ENCODE measurements at places on chromosomes 11 and 22. TPM values are rescaled to one million over a fixed set of nuclear protein-coding genes. Genes with fewer than 3 reads are reported as not detected.

GRCh38 chr11:130865091-130865773 is 51.0 kb downstream of the SNX19 start:
- DNase-seq = peak; percentile 33

DNA sequence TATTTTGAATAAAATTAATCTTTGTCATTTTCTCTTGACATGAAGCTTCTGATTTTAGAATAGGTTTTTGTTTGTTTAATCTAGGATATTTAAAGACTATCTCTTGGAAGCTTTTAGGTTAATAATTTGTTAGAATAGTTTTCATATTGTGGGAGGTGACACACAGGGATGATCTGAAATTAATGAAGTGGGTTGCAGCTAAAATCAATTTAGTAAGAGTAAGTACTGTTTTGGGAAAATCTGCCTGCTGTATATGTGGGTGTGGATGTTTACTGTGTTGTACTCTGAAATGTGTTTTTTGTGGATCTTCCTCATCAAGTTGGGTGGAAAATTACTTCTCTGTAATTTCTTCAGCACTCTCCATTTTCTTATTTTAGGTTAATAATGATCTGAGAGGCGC is 67.3 kb downstream of the BID start:
- DNase-seq = no peak

- no peak for DNase-seq
Measured at GRCh38 chr22:46408568-46409506, 73.3 kb downstream of the TRMU start.

DNA sequence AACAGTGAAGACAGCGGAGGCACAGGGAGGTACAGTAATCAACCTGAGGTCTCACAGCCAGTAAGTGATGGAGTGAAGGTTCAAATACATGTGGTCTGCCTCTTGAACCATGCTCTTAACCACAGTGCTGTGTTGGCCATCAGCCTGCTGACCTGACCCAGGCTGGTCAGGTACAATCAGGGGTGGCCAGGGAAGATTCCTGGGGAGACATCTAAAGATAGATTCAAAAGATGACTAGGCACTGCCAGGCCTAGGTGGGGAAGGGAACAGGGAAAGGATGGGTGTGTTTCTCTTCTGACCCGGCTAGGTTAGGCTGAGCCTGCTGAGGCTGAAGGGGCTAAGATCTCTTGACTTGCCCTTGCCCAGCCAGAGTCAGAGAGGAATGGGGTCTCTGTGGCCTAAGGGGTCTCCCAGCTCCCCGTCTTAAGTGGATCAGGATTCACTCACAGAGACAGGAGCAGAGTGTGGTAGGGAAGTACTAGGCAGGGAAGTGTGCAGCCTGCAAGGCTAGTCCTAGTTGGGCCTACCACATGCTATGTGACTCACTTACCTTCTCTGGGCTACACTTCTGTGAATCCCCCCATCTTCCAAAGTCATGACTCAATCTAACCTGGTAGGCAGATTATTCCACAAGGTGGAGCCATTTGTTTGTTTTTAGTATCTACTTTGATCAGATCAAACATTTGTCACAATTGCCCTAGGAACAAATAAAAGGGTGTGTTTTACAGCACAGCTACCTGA is 10.4 kb upstream of the SREBF2 start:
- DNase-seq = peak; percentile 76

GRCh38 chr11:19938169-19938856 is 222.0 kb downstream of the DBX1 start:
- DNase-seq = peak; percentile 60

- no peak for DNase-seq
Measured at GRCh38 chr22:24106385-24107381, 74.6 kb upstream of the SUSD2 start.

DNA sequence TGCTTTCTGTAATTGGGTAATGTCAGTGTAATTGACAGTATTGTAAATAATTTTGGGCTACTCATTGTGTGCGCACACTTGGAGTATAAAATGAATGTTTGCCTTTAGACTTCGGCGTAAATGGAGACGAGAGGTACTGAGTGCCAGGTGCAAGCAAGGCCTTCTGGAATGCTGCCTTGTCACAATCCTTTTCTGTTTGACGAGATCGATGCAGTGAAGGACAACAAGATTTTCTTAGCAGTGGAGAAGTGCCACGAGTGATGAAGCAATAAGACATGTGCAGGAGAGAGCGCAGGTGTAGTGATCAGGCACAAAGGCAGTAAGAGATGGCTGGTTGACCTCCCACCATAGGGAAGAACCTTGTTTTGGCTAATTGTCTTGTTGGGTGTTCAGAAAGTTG is 67.5 kb downstream of the DDX10 start:
- no peak for DNase-seq

DNA sequence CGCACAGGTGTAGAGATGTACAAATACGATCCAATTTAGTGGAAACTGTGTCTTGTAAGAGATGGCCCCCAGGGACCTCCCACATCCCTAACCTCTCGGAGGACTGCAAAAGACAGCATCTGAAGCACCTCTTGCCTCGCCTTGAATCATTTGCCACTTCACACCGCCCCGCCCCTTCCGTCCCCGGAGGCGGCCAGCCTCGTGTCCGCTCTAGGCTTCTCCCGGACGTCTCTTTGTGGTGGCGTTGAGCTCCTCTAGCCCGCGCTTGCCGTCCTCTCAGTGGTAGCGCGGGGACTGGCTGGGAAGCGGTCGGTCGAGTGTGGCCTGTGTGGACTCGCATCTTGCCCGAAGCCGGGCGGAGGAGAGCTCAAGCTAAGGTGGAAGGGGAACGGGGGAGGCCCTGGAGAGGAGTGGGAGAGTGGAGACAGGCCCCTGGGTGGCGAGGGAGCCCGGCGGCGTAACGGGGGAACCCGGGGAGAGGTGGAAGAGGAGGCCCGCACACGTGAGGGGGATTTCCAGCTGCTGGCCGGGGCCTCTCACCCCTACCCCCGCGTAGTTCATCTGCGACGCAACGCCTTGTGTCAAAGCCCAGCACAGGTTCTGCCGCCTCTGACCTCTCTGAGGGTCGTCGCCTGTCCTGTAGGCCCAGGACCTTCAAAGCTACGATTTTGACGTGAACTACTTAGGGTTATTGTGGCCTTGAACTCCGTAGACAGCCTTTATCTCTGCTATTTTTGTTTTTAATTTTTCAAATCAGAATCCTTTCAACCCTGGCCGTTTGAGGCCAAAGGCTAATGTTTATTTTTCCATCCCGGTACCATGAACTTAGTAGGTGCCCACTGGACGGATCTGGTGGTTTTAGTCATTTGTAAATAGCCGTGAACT is at the start of gene ARL14EP:
Gene ARL14EP (plus strand): TSS at position 279 of the 885 bp plus-strand sequence. CDS start 7,845 bp downstream, outside the sequence.
- DNase-seq = peak; percentile 94

CCDC73 gene
- not detected for total RNA-seq

CSNK2A3 gene
- total RNA-seq = 2.0 TPM

CAT gene
- 54.5 TPM for total RNA-seq

FAM227A gene
- total RNA-seq = 1.4 TPM

TNNT3 gene
- total RNA-seq = not detected

NXPE4 gene
- not detected for total RNA-seq

HEPHL1 gene
- total RNA-seq = not detected

All from LHCN-M2 (cell line).